ENCODE measurements at places on chromosomes 2 and 18. TPM values are rescaled to one million over a fixed set of nuclear protein-coding genes. Genes with fewer than 3 reads are reported as not detected.

Gene CNDP1
- total RNA-seq = 0.49 TPM

Gene GKN1
- 2.0 TPM for total RNA-seq

Gene EPAS1
- total RNA-seq = 13.5 TPM

Gene IFIH1
- total RNA-seq = 1.7 TPM

Gene UGT1A10
- not detected for total RNA-seq

Gene GNLY
- not detected for total RNA-seq

Gene ALPP
- total RNA-seq = not detected

Gene TBR1
- 95.6 TPM for total RNA-seq

Gene C1GALT1C1L
- total RNA-seq = not detected

Gene GPR45
- total RNA-seq = 1.7 TPM

Gene TMEM200C
- total RNA-seq = 20.4 TPM

Gene NEU2
- not detected for total RNA-seq

Gene DNAH7
- 10.3 TPM for total RNA-seq

Gene PLA2R1
- total RNA-seq = 1.7 TPM

Gene COA5
- total RNA-seq = 49.2 TPM

Gene CCDC74B
- 4.7 TPM for total RNA-seq

All from temporal lobe (tissue), 4 donors.